Brain pericyte (primary cell): ENCODE measurements at places on chromosomes 2 and 18.

DNA sequence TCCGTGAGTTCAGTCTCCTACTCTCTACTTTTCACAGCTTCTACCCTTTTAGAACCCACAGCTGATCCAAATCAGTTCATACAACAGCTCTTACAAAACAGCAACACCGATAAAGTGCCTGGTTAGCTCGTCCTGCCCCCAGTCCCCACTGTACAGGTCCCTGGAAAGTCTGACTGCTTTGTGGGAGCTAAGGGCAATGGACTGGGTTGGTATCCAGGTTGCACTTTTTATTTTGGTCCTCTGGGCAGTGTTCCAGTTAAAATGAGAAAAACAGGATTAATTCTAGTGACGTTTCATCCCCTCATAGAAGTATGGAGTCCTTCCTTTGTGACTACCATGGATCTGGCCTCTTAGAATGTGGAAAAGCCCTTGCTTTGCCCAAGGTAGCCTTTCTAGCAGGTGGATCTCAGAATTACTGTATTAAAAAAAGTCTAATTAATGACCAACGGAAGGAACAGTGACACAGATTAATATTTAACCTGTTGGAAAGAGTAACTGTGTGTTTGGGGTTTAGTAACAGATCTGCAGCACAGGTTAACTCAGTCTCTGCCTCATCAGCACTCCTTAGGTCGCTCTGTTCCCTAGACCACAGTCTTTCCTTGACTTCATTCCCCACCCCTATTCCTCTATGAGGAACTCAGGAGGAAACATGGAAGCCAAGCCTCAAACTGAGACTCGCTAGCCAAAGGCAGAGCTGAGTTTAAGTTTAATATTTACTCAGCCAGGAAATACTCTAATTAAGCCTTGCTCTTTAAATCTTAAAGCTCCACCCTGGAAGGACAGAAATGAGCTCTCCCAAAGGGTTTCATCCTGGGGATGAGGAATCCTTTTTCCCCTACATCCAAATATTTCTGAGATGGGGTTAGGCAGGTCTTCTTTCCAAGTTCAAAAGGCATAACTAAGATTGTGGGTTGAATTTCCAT, 52.8 kb upstream of the ITGA6 start:
- no peak for DNase-seq

- DNase-seq = no peak
Measured at GRCh38 chr2:2714408-2714807, 383.3 kb upstream of the MYT1L start.

GRCh38 chr18:63004466-63005089, 289.2 kb downstream of the PHLPP1 start:
- DNase-seq = no peak

- DNase-seq = no peak
Measured at GRCh38 chr2:73698101-73698500, 39.0 kb downstream of the TPRKB start.

GRCh38 chr2:162106146-162106551, 32.1 kb upstream of the DPP4 start:
- DNase-seq = no peak

GRCh38 chr2:60341151-60341550, 212.3 kb downstream of the BCL11A start:
- DNase-seq = no peak

- DNase-seq = no peak
Measured at GRCh38 chr2:215137741-215138340, 585 bp downstream of the ABCA12 start.

DNA sequence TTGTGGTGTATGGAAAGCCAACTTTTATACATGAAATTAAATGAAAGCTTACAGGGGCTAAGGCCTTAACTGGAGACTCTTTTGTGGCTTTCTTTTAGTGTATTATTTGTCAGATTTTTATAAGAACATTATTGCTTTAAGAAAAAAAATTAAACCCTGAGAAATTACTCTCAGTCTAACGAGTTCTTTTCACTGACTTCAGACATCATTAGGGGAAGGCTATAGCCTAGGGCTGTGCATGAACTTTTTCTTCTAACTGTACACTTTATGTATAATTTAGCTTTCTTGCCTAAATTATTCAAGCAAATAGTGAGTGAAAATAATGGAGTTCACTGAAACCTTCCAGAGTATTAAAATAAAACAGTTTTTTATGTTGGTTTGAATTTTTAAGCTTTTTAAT, 151.1 kb upstream of the MEIS1 start:
- no peak for DNase-seq

DNA sequence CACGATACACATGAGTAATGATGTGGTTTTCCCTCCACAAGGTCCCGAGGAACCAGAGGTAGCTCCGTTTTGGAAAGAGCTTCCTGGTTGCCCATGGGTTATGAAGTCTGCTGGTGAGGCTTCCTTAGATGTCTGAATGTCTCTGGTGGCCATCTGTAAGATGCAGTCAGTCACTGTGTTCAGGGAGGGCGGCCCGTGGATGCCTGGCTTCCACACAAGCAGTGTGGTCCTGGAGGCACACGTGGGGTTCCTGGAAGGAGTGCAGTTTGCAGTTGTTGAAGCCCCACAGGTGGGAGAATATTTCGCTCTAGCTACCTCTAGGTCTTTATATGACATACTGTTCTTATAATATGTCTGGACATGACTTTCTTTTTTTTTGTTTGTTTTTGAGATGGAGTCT, 209.0 kb downstream of the FAM210A start:
- no peak for DNase-seq

- DNase-seq = no peak
Measured at GRCh38 chr2:101743288-101743687, 45.8 kb downstream of the MAP4K4 start.

DNA sequence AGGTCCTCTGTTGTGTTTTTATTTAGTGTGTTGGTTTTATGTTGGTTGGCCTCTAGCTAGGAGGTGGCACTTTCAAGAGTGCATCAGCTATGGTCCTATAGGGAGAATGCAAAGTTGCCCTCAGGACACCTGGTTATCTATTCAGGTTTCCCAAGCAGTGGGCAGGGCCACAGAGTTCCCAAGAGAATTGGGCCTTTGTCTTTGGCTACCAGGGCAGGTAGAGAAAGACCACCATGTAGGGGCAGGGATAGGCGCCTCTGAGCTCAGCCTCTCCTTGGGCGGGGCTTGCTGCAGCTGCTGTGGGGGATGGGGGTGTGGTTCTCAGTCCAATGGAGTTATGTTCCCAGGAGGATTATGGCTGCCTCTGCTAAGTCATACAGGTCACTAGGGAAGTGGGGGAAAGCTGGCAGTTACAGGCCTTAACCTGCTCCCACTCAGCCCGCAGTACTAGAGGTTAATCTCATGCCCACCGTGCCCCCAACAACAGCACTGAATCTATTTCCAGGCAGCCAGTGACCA, 26.0 kb downstream of the ABCB11 start:
- no peak for DNase-seq

DNA sequence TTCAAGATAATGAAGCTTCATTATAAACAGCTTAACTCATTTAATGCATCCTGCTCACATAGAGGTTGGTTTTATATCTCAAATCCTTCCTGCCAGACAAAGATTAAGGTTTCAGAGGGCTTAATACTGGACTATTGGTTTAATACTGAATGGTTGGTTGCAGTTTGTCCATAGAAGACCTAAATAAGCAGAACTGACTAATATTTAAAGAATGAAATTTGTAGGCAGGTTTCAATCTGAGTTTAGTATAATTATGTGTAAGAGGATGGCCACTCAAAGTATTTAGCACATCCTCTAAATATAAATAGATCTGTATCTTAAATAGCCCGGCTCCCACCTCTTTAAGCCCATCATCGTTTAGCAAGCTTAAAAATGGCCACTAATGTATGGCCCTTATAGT, 92.5 kb downstream of the EPB41L5 start:
- DNase-seq = no peak

- no peak for DNase-seq
Measured at GRCh38 chr18:11293794-11294193, 144.4 kb upstream of the PIEZO2 start.

DNA sequence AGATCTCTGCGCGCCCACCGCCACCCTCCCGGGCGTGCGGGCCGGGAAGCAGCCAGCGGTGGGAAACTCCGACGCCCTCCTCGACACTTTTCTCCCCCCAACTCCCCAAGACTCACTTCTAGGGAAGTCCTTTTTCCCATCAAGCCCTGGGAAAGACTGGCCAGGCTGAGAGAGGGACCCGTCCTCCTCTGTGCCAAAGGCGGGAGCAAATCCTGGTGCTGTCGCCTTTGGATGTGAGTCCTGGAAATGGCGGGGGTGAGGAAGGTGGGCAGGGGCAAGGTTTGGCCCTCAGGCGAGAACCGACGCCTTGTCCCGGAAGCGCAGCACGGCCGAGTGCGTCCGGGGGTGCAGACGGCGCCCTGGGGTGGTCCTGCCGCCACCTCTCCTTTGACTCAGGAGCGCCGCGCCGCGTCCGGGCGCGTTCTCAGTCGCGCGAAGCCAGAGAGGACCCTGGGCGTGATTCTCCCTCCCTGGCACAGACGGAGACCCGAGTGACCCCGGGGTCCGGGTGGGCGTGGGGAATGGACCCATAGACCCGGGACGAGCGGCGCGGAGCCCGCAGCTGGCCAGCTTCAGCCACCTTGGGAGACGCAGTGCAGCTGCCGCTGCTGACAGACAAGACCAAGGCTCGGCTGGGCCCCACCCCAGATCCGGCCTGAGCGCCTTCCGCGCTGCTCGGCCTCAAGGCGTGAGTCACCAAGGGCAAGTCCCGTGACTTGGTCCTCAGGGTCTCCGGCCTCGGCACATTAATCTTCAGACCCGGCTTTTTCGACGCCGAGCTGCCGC, 3.5 kb upstream of the LBX2 start:
- no peak for DNase-seq

DNA sequence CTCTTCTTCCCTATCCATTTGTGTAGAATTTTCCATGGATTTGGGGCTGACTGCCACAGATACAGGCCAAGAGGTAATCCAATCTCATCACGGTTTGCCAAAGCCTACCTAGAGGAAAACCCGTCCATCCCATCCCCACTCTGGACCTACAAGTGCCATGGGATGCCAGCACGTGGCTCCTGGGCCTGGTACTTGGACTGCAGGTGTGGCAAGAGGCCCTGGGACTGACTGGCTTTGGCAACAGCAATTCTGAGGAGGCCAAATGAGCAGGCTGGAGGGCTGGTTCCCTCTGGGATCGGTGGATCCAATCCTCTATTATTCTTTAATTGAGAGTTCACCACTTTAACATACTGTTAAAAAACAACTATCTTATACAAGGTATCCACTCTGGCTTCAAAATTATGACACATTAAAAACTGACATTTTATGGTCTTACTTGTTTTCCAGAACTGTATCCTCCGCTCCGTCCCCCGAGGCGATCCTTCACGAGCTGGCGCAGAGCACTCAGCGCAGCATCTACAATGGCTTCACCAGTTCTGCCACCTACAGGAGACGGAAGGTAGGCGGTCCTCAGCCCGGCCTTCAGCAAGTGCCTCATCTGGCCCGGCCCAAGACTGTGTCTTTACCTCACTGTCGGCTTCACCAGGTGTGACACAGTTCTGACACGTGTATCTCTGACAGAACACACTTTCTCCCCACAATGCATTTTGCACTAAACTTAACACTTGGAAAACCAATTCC, 19.8 kb downstream of the PDIA6 start:
- no peak for DNase-seq

GRCh38 chr18:75307530-75307929, 96.9 kb downstream of the TSHZ1 start:
- DNase-seq = no peak
